IPS DF 19.7 (cell line): ENCODE measurements at places on chromosomes 1 and 21.
A peak's percentile ranks its signal among the peaks of the same experiment; 100 is the strongest.

GRCh38 chr1:37721565-37721964 is 29.2 kb downstream of the CDCA8 start:
- no peak for DNase-seq

DNA sequence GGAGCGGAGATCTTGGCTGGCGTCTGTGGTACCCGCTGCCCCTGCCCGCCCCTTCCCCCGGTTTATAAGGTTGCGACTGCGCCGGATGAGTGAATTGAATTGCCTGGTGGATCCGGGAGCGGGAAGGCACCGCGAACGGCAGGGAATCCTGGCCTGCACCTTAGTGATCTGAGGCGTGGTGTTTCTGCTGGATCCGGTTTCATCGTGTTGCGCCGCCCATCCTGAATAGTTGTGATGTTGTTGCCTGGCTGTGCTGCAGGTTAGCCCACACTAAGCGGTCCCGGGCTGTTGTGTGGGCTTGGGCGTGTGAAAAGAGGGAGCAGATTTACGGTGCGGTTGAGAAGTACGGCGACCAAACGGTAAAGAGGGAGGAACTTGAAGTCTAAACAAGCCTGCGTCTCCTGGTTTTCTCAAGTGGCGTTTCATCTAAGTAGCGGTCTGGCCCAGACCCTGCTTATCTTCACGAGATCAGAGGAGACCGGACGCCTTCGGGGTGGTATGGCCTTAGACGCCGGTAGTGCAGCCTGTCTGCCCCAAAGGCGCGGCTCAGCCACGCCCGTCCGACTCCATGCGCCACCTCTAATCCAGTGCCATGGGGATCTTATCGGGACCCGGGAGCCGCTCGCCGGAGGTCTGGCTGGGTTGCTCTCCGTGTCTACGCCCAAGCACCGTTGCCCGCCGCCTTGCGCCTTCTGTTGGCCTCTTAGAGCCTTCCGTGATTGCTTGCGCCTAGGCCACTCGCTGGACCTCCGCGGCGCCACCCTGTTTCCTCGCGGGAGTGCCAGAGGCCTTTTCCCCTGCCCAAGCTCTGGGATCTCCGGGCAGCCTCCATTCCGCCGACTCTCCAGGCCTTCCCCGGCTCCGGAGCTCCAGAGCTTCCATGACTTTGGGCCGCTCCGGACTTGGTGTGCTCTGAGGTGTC is 87.5 kb upstream of the RHOU start:
- DNase-seq = peak; percentile 17

- DNase-seq = no peak
Measured at GRCh38 chr1:97270508-97271307, 549.1 kb downstream of the PTBP2 start.

- DNase-seq = no peak
Measured at GRCh38 chr21:46092811-46093667, 4.9 kb upstream of the COL6A2 start.

DNA sequence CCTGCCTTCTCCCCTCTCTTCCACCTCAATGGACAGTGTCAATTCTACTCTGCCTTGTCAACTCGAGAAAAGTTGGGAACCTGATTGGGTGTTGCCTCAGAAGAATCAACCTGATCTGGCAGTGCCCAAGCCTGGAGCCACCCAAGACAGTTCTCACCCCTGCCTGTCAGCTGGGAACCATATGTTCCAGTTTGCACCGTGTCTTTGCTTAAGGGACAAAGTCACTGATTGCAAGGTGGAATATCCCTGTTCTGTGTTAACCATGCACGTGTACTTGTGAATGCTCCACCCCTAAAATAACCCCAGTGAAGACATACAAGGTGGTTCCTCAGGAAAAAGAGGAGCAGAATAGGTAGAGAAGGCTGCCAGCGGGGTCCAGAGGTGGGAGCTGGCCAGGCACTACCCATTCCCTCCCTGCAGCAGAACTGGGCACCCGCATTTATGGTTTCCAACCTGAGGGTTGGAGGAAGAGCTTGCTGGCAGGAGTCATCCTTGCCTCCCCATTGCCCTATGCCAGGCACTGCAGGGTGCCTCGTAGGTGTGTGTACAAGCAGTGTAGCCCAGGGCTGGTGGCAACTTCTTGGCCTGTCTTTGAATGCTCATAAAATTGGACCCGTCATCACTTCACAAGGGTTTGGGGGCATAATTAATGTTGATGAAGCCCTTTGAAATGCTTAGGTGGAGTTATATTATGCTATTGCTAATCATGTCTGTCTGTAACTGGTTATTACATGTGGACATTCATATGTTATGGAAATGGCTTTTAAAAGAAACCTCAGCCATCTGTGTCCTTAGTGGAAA is 11.3 kb downstream of the NIPAL3 start:
- DNase-seq = no peak

GRCh38 chr1:202750761-202751160 is 40.5 kb upstream of the SYT2 start:
- no peak for DNase-seq

GRCh38 chr1:222124602-222125001 is 382.7 kb upstream of the DUSP10 start:
- no peak for DNase-seq

DNA sequence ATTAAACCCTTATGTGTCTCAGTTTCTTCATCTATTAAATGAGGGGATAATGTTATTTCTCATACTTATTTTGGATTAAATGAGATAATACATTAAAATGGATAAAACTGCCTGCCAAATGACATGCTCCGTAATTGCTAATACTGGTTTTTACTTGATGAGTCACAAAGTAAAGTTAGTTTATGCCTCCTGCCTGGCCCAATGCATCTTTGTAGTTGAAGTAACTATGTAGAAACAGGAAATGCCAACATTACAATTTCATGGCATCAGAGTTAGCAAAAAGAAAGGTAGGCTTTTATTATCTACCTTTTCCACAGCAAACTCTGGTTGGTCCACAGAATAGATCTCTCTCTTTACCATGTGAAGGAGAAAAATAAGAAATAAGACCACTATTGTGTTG is 214.5 kb downstream of the TBX15 start:
- no peak for DNase-seq

DNA sequence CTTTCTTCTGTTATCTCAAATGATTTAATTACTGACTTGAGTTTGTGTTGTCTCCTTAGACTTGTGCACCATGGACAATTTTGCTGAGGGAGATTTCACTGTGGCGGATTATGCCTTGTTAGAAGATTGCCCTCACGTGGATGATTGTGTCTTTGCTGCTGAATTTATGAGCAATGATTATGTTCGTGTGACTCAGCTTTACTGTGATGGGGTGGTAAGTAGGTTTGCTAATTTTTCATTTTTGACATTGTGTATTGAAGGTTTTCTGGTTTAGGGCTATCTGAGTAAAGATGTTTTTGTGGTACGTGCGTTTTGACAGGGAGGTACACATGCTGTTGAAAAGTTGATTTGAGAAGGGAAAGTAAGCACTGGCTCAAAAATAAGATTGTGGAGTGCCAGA is 14.1 kb downstream of the TTC3 start:
- no peak for DNase-seq

- no peak for DNase-seq
Measured at GRCh38 chr21:26379561-26379960, 193.5 kb downstream of the CYYR1 start.

DNA sequence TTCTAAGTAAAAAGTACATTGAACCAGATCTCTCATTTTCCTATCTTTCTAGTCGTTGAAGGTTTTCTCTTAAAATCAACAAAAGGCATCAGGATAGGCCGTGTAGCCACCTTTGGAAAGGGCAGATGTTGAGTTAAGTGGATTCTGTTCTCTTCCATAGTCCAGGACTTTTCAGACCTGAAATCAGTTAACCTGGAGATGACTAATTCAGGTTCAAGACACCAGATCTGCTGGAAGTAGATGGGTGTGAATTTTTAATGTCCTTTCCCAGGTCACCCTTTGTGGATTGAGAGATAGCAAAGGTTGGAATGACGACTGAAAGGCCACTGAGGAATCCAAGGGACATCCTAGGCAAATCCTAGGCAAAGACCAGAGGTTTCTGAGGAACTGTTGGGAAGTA is 172.8 kb downstream of the DHRS3 start:
- DNase-seq = no peak

DNA sequence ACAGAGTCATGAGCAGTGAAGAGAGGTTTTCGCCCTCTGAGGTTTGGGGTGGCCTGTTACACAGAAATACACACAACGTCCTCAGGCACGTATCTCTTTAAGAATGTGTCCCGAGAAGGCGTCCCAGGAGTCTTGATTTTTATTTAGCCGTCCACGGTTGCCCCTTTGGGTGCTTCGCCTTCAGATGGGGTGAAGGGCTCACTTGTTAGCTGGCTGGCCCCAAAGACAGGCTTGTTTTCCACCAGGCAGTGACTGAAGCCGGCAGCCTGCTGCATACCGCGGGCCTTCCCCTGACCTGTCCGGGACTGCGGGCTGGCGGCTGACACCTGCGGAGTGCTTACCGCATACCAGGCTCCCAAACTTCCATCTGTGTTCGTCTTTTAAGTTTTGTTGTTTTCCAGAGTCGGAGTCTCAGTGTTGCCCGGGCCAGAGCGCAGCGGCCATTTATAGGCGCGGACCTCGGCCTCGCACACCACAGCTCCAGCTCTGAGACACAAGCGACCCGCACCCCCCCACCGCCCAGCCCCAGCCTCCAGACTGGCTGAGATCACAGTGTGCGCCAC is 1.6 kb upstream of the ADARB1 start:
- DNase-seq = no peak

GRCh38 chr1:27521861-27522431 is 32.0 kb upstream of the WASF2 start:
- no peak for DNase-seq

DNA sequence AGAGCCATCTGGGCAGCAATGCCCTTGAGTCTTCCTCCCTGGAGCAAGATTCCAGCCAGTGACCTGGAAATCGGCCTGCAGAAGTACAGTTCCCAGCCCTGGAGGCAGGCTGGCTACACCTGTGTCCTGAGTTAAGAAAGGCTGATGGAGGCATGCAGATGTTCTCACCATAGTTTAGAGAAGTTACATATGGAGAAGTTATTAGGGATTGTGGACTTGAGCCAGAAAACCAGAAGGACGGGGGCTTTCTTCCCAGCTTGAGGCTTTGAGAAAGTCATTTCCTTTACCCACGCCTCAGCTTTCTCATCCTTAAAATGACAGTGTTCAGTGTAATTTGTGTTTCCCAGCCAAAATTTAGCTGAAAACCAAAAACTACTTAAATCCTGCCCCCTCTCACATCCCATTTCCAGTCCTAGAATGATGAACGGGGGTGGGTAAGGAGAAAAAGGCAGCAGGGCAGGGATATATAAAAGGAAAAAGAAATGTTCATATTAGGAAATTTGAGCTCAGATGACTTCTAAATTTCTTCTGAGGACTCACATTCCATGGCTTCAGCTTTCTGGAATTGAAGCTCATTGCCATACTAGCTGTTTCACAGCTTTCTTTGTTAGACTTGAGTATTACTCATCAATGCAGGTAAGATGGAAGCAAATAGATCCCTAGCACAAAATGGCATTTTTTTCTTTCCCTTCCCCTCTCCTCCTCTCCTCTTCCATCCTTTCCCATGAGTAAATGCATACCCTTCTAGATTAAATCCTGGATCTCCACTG is 14.4 kb upstream of the C8B start:
- no peak for DNase-seq

- peak; percentile 9 for DNase-seq
Measured at GRCh38 chr1:58204284-58204683, 342.2 kb downstream of the OMA1 start.

DNA sequence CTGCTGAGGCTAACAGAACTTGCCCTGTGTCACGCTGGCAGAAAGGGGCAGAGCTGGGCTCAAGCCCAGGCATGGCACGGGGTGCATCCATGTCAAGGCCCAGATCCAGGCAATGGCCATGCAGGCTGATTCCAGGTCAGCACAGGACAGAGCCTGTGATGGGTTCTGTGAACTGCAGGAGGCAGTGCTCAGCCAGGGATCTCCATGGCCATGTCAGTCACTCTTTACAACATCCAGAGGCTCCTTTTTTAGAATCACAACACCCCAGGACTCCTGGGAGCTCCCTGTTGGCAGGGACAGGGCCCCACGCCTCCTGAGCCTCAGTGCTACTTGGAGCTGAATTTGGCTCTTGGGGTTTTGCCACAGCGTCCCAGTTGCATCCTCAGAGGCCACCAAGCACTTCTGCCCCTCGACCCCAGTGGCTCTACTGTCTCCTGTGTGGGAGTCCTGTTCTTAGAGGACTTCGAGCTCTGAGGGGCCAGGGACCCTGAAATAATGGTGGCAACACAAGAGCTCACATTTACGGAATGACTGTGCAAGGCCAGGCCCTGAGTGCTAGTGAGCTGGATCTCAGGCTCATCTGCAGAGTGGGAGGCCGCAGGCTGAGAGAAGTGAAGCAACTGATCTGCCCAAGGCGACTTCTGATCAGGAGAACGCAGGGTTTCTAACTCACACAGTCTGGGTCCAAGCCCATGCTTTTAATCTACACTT is 211.5 kb downstream of the TRABD2B start:
- no peak for DNase-seq

DNA sequence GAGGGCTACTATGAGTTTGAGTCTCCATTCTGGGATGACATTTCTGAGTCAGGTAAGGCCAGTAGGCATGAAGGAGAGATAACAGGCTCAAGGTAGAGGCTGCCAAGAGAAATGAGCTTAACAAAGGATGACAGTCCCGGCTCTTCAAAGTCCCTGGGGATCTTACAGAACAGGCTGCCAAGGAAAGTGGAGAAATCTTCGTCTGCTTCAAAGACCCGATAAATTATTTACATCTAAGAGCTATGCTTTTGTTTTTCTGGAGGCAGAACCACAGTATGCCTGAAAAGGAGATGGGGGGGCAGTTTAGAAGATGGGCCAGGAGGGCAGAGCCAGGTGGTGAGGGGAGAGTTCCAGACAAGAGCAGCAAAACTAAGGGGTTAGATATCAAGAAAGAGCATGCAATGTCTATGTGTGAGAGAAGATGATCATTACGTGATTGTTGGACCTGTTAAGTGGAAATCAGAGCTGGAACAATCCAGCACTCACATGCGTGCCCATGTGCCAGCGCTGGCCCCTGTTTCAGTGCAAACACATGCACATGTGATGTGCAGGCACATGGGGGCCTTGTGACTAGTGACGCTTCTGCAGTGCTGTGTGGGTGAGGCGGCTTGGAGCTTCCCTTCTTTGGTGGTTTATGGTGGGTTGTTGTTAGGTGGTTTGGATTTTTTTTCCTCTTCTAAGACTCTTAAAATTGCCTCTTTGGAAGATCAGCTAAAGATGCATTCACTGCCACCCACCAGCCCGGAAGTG is 25.7 kb downstream of the CAMK1G start:
- no peak for DNase-seq

DNA sequence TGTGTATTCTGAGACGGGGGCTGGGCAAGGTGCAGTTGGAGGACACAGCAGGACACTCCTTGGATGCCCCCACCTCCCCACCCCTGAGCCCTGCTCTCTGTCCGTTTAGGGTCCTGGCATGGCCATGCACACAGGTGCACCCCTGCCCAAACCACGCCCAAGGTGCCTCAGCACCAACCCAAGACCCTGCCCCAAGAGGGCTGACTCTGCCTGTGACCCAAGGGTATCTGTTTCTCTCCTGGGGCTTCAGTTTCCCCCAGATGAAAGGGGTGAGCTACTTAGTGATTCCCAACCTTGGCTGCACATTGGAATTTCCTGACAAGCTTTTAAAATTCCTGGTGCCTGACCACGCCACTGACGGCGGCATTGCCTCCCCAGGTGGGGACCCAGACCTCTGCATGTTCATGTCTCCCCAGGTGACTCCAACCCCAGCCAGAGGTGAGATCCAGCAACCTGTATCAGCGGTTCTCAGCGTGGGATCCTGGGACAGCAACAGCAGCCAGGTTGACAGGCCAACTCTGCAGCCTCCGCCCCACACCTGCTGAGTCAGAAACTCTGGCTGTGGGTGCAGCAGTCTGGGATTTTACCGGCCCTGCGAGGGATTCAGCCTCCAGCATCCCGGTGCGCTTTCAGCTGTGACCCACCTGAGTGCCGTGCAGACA is 483.4 kb downstream of the NPHP4 start:
- DNase-seq = no peak

GRCh38 chr1:41240781-41241353 is 1.2 kb downstream of the SCMH1 start:
- DNase-seq = no peak
